NCI-H2029 treated with DMSO at 0.1 percent for 48 hours (cell line): ENCODE measurements at places on chromosomes 13 and 19.

GRCh38 chr19:29381353-29382203 is 144.2 kb upstream of the VSTM2B start:
- DNase-seq = no peak

- DNase-seq = no peak
Measured at GRCh38 chr13:27290715-27291114, 20.1 kb downstream of the RASL11A start.

DNA sequence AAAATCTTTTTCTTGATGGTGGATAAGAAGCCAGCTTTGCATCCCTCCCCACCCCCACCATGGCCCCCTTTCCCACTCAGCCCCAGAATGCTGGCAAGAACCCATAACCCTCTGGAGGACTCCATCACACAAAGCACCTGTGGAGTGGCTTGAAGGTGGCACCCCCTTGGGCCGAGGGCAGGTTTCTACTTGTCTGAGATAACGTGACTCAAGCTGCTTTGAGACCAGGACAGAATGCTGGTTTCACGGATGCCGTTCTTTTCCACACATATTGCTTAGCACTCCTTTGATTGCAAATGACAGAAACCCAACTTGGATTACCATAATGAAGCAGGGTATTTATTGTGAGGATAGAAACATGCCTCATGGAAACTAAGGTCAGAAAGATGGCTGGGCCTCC is 82.2 kb downstream of the LACC1 start:
- no peak for DNase-seq

- DNase-seq = no peak
Measured at GRCh38 chr13:45004096-45004495, 14.8 kb downstream of the GPALPP1 start.

DNA sequence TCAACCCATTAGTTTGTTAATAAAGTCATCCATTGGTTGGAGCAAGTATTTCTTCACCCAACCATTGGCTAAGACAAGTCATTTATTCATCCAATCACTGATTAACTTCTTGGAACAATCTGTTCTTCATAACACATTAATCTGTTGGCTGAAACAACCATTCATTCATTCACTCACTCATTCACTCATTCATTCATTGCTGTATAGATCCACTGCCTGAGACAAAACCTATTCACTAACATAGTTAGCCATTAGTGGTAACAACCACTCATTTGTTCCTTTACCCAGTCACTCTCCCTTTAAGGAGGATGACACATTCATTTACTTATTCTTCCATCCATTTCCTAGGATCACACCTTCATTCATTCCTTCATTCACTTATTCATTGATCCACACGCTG is 15.2 kb downstream of the EML2 start:
- no peak for DNase-seq

DNA sequence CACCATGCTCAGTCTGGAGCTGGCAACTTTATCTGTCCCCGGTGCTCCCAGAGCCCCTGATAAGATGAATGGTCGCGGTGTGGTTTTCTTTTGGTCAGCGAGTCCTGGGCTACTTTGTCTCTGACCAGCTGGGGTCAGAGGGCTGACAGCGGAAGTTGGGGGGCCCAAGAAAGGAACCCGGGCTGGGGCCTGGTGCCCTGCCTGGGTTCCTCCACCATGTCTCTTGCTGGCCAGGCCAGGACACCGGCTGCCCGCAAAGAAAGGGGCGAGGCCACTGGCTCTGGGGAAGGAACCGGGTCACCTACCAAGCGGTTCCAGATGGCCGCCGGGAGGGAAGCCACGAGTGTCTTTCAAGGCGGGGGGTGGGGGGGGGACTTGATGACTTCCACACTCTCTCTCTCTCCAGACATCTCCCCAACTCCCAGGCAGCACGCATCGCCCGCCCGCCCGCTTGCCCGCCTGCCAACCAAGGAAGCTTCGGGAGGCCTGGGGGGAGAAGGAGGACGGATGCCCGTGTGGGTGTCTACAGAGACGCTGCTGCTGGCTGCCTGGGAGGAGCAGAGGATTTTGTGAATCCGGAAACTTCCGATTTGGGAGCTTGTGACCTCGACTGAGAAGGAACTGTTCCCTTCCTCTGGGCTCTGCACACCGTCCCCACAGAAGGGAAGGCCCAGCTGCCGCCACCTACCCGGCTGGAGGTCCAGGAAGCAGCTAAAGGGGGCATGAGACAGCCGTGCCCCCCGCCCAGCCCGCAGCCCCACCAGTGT is 1.1 kb downstream of the PIP5K1C start:
- no peak for DNase-seq

GRCh38 chr13:84951128-84951527 is 848.1 kb downstream of the SLITRK6 start:
- no peak for DNase-seq

DNA sequence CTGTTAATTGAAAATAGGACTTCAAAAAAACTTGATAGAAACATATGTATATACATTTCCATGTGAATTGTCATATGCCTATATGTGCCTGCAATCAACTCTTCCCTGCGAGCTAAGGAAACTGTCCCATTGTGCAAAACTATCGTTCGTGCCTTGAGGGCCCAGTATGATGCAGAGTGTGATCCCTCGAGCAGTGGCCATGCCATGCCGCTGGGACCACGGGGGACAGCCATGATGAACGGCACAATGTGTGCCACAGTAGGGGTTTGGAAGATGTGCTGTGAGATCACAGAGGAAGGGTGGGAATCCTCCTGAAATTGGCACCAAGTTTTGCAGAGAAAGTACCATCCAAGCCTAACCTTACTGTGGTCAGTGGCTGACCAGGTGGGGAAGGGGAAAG is 118.1 kb upstream of the SOX1 start:
- no peak for DNase-seq

GRCh38 chr19:53772943-53773342 is 51.2 kb downstream of the NLRP12 start:
- DNase-seq = peak; percentile 4

GRCh38 chr13:108190897-108191296 is 24.4 kb downstream of the LIG4 start:
- no peak for DNase-seq

GRCh38 chr19:50516964-50517703 is 3.4 kb upstream of the ASPDH start:
- no peak for DNase-seq

DNA sequence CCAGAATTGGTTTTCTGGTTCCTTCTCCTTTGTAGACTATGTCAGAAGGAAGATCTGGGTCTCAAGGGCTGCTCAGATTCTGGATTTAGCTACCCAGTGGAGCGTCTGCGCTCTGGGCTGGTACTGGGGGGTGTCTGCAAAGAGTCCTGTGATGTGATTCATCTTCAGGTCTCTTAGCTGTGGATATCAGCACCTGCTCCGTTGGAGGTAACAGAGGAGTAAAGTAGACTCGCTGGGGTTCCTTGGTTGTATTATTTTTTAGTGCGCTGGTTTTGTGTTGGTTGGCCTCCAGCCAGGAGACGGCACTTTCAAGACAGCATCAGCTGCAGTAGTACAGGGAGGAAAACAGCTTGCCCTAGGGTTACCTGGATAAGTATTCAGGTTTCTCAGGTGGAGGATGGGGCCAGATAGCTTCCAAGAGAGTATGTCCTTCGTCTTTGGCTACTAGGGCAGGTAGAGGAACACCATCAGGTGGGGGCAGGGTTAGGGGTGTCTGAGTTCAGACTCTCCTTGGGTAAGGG is 10.4 kb upstream of the KLK15 start:
- no peak for DNase-seq

DNA sequence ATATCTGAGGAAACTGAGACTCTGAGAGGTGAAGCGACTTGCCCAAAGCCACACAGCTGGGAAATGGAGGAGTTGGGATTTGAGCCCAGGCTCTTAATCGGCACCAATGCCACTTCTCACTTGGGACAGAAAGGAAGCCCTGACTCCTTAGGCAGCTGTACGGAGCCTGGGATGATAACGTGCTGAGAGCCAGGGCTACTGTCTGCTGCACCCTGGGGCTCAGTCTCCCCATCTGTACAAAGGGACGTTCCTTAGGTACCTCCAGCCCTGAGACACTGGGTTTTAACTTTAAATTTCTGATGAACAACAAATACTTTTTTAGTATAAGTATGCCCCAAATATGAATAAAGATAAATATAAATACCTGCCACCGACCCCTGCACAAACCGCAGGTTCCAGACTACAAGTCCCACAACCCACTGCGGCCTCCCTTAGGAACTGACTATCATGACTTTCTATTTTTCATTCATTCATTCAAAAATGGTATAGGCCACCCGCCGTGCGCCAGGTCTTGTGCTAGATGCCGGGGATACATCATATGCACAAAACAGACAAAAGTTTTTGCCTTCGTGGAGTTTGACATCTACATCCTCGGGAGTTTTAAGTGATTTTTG is 776 bp upstream of the NCLN start:
- DNase-seq = peak; percentile 79
